ENCODE measurements at places on chromosomes 7 and 10.

DNA sequence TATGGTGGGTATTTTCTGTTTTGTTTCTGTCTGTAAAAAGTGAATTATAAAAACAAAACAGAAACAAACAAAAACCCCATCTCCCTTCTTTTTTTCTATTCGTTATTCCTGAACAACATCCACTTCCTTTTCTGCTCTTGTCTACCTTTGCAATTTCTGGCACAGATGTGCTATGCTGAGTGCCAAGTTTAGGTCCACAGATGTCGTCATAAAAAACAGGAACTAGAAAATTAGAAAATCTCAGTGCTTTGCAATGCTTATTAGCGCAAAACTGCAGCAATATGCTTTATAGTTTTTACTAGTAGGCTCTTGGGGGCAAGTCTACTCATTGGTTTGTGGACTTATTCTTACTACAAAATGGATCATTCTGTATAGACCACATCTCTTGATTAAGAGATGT is 94.2 kb upstream of the PRKCQ start:
- DNase-seq, result no peak

DNA sequence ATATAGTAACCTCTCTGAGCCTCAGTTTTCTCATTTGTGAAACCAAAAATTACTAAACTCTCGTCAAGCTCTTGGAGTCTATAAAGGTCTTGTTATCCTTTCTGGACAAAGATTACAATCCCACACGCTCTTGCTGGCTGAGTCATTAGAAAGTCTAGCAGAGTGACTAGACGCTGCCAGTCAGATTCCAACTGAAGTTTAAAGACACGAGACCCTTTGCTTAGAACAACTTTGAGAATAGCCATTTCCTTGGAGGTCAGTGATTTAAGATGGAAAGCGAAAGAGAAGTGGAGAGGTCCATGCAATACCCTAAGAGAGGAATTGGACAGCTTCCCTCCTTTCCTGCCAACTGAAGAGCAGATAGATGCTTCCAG is 119.5 kb downstream of the APBB1IP start:
- DNase-seq, result no peak

DNA sequence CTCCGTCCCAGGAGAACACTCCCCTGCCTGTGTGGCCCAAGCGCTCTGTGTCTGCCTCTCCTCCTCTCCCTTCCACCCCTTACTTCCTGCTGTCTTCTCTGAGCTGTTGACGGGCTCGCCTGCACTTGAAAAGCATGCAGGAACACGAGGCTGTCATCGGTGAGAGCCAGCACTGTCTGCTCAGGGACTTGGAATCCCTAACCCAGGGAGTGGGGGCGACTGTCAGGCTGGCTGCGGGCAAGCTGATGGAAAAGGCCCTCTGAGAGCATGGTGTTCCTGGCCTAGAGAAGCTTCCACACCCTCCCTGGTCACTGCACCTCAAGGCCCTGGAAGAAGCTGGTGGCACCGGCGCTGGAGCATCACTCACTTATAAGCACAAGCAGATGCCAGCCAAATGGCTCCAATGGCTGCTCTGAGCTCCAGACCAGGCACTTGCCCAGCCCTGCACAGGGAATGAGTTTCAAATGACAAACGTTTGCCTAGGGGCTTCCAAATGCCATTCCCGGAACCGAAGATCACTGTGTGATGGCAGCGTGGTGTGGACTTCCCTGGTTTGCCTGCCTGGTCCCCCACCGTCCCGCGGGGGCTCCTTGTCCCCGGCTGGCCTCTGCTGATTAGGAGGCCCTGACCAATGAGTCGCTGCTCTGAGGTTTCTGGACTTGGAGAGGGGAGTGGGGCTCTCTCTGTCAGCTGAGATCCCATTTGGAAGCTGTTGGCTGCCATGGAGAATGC is 56.7 kb upstream of the EBF3 start:
- DNase-seq, result no peak

DNA sequence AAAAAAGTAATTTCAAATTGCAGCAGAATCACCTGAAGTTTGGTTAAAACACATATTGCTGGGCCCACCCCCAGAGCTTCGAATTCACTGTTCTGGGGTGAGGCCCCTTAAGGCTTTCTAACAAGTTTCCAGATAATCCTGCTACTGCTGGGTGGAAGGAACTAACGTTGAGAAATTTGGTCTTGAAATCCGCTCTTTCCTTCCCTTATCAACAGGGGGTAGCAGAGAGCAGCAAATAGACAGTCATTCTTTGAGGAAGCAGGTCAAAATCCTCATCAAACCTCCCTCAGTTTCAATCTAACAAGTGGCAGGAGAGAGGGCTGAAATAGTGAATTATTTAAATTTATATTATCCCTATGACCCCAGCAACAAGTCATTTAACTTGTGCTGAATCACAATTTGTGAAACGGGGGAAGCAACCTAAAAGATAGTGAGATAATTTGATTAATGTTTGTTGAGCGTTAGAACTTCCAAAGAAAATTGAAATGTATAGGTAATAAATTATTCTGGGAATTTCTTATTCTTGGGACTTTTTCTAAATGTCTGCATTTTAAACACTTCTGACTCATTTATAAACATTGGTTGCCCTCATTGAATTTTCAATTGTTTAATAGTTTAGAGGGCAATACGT is 21.7 kb upstream of the MALSU1 start:
- no peak for DNase-seq

DNA sequence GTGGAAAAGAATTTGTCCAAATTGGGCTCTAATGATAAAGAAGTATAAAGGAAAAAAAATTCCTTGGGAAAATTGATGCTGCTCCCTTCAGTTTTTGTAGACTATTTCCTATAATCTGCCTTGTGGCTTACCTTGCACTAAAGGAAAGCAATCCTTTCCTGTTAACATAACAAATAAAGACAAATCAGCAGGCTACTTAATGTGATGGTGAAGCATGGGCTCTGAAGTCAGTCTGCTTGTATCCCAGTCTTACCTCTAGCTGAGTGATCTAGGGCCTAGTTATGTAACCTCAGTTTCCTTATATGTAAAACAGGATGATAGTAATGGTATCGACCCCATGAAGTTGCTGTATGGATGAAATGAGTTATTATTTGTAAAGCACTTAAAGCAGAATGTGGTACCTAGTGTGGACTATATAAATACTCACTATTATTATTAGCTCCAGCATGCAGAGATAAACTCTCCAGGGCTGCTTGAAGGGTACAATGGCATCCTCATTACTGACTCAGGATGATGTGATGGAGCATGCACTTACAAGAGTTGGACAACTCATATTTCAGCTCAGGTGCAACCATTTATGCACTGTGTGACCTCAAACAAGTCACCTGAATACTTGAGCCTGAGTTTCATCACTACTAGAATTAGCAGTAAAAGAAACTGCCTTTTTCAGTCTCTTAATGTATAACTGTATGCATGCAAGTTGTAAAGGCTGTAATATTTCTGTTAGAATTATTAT is 156.1 kb downstream of the DKK1 start:
- DNase-seq, result no peak

DNA sequence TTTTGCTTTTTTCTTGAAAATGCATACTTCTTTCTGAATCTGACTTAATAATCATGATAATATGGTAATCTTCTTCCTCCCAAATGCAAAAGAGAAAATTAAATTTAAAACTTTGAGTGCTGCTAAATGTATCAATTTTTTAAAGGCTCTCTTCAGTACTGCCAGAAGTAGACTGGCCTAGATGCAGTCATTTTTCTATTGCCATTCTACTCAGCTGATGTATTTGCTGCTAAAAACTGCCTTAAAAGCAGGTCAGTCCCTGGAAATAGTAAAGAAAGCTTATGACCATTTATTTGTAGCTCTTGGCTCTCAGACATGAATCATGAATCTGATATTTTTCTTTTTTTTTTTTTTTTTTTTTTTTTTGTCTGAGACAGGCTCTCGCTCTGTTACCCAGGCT is 28.5 kb downstream of the NAPEPLD start:
- DNase-seq, result no peak

GRCh38 chr10:29734640-29734961 is 99.8 kb upstream of the SVIL start:
- no peak for DNase-seq

GRCh38 chr7:77235276-77235675 is 35.7 kb upstream of the FGL2 start:
- no peak for DNase-seq

- no peak for DNase-seq
These were observed 65.2 kb upstream of the SYPL1 start for GRCh38 chr7:106177300-106177690.

DNA sequence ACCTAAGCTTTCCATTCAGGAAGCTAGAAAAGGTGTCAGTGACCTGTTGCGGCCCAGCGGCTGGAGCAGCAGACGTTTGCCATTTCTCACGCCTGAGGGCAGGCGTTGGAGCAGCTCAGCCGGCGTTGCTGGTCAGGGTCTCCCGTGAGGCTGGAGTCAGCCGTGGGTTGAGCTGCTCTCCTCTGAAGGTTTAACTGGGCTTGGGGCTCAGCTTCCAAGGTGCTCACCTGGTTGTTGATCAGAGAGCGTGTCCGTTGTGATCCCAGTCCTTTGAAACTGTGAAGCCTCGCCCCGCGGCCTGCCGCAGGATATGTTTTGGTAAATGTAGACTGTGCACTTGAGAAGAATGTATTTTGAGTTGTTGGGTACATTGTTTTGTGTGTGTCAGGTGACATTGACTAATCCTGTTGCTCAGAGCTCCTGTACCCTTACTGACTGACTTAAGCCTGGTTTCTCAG is 20.6 kb upstream of the PWWP2B start:
- no peak for DNase-seq

GRCh38 chr7:98252425-98253054 is 508 bp upstream of the TECPR1 start:
- DNase-seq, result no peak

DNA sequence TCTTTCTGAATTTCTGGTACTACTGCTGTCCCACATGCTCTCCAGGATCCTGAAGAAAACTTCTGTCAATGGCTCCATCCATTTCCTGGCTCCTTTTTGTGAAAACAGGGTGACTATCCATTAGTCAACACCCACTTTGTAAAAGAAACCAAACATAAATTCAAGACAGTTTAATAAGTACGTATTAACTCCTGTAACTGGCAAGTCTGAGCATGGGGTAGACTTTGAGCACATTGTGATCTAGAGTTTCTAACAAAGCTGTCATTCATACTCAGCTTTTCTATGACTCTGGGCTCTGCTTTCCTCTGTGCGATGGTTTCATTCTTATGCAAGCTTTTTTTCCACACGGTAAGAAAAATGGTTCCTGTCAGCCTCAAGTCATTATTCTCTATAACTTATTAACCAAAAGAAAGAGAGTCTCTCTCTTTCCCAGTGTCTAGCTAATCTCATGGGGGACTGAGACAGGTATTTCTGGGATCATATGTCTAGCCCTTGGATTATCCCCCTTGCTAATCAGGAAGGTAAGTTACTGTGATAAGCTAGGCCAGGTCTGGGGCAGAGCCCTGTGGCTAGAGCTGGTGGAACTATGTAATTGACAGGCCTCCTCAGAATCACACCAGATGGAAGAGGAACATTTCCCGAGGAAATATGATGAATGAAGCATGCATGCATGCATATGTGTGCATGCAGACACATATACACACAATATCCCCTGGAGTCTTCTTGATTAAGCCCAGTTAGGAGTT is 98.5 kb downstream of the GNAI1 start:
- no peak for DNase-seq

DNA sequence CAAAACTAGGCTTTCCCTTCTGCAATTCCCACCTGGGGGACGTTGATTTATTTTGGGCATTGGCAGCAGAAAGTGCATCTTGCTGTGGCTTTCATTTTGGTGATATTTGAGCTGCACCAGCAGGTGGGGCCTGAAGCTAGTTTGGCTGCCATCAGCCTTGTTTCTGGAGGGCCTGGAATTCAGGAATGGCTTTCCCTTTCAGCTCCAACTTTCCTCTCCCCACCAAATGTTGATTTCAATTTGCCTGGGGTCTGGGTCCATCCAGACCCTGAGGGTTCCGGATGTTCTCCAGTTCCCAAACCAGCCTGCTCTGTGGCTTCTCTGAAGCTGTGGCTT is 640.4 kb downstream of the TYW1 start:
- no peak for DNase-seq

- no peak for DNase-seq
These were observed 5.3 kb upstream of the GIMAP5 start for GRCh38 chr7:150731916-150732315.

DNA sequence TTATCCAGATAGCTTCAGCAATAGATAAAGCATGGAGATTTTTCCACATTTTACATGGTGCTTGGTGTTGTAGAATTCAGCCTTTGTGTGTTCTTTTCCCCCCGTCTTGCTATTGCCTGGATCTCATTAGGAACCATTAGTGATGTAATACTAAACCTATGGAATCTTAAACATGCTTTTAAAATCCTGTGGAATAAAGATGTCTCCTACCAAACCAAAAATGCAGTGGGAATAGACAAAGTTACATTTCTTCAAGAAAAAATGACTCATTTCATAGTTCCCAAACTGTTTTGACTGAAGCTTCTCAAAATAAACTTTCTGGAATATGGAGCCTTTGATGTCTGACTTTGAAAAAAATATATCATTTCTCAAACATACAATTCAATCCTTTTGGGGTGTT is 44.0 kb downstream of the CALD1 start:
- no peak for DNase-seq

GRCh38 chr7:92753614-92754013 is 82.8 kb downstream of the CDK6 start:
- DNase-seq, result no peak

GRCh38 chr10:48577158-48577557 is 27.7 kb downstream of the ARHGAP22 start:
- no peak for DNase-seq

- DNase-seq, result no peak
These were observed 441.0 kb upstream of the NPVF start for GRCh38 chr7:25669281-25669781.

DNA sequence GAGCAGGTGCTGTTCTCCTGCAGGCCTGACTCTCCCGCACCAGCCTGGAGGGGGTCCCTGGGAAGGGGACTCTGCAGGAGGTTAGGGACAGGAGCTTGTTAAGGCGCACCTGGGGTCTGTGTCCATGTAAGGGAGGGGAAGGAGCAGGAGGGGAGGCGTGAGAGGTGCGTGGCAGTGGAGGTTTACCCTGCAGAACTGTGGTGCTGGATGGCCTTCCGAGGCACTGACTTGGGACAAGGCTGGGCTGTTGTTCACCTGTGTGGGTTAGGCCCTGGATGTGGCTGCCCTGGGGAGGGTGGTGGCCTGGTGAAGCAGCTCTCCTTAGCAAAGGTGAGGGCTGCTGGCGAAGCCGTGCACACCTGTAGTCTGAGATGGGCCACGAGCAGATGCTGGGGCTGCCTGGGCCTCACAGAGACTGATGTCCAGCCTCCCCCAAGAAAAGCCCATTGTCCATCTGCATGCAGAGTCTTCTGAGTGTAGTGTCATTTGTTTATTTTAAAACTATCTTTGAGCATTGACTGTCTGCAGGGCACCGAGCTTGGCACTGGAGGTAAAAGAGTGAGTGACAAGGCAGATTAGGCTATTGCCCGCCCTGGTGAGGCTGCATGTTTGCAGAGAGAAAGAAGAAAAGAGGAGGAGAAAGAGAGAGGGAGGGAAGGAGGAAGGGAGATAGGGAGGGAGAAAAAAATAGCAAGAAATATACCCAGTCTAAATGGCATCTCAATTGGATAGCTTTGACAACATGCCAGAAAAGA is 225.3 kb downstream of the GLRX3 start:
- no peak for DNase-seq

DNA sequence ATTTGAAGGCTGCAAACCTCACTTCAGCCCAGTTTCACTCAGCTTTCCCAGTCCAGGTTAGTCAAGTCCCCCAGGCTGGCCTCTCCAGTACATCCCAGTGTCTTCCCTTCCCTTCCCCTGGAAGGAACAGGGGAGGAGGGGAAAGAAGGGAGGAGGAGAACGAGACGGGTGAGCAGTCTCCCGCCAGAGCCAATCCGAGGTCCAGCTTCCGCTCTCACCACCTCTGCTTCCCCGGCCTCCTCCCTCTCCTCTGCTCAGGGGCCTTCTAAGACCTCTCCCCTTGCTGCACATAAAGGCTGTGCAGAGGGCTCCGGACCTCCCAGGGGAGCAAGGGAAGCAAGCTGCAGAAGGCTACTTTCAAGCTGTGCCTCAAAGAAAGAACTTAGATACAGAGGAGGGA is 4.1 kb downstream of the ATG9B start:
- no peak for DNase-seq
